H4 (cell line): ENCODE measurements at places on chromosomes 3 and 15.

- DNase-seq = no peak
These were observed 2.7 kb downstream of the FOXP1 start for GRCh38 chr3:71580636-71581456.

DNA sequence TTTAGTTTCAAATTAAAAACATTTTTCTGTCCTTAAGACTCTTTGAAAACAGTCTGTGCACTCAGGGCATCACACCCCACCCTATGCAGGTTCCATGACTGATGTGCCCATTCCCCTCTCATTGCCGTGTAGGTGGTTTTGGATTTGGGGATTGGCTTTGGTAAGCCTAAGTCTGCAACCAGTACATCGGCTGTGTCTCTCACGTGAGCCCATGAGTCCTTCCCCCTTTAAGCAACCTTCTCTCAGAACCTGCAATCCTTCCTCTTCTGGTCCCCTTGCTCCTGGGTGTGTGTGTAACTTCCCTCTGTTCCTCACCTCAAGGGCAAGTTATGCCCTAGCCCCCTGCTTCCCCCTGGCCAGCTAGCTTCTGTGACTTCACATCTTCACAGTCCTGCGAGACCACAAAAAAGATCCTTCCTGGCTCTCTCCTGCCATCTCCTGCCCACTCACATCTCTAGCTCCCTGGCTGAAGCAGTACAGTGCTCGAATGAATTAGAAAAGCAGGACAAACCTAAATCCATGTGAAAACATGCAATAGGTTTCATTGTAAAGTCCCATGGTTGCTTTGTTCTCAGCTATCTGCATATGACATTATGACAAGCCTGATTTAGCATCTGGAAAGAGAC is 126.7 kb downstream of the UACA start:
- DNase-seq = peak; percentile 29

- no peak for DNase-seq
These were observed 145.1 kb downstream of the NFKBIZ start for GRCh38 chr3:101994386-101994785.

DNA sequence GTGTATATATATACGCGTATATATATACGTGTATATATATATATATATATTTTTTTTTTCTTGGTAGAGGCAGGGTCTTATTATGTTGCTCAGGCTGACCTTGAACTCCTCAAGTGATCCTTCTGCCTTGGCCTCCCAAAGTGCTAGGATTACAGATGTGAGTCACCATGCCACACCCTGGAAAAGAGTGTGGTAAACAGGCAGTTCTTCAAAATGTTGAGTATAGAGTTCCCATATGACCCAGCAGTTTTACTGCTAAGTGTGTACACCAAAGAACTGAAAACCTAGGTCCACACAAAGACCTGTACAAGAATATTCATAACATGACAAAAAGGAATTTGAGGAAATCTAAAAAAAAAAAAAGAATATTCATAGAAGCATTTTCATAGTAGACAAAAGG is 71.8 kb upstream of the GCNT3 start:
- peak; percentile 52 for DNase-seq

- DNase-seq = peak; percentile 67
These were observed 164.3 kb upstream of the IL12A start for GRCh38 chr3:159824333-159824732.

GRCh38 chr3:45948311-45948781 is 5.1 kb downstream of the CXCR6 start:
- DNase-seq = peak; percentile 49

DNA sequence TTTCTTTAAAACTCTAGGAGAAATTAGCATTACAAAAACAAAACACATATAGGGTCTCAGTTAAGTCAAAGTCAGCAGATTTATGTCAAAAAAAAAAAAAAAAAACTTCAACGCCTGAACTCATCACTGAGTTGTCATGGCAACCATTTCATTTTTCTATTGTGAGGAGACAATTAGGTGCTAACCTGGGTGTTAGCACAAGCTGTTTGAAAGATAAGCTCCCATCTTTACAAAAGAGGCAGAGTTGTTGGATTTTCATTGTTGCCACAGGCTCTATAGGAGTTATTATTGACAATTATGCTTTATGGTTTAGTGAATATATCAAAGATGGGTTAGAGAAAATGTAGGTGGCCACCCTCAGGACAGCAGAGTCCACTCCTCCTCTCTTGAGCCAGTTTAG is 806.9 kb downstream of the GRM7 start:
- no peak for DNase-seq

DNA sequence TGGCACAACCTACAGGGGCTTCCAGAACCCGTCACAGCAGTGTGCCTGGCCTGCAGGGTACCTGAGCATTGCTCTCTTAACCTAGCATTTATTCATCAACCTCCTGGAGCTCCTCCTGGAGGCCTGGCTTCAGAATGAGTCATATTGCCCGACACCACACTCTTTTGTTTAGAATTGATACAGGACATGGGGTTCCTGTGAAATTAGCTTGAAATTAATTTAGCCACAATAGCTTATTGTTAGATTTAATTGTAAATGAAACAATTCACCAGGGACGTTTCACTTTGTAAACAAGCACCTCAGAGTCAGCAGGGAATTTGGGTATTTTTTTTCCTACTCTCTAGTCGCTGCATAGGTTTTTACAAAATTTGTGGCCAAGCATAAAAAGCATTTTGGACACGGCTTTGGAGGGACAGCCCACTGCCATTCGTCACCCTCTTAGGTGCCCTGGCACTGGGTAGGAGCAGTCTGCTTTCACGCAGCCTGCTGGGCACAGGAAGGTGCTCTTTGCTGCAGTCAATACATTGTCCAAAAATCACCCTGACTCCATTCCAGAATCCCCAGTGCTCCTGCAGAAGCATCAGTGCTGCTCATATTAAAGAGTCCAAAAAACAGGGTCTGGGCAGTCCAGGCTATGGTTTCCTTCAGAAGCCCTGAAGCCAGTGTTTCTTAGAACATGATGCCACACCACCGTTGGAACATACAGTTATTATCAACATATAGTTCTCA is 60.8 kb upstream of the MEF2A start:
- DNase-seq = peak; percentile 50

DNA sequence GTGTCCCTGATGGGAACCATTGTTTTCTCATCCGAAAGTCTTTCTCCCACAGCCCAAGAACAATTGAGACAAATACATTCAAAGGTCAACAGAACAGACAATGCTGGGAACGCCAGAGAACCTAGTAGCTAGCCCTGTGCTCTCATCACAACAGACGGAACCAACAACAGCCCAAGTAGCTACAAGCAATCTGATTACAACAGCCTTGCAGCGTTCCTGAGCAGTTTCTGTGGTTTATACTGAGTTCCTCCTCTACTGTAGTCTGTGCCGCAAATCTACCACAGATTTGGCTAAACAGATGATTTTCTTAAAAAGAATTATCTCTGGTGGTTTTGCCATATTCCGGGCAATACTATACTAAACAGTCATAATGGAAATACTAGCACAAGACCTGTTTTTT is 435.6 kb downstream of the MECOM start:
- DNase-seq = peak; percentile 84

DNA sequence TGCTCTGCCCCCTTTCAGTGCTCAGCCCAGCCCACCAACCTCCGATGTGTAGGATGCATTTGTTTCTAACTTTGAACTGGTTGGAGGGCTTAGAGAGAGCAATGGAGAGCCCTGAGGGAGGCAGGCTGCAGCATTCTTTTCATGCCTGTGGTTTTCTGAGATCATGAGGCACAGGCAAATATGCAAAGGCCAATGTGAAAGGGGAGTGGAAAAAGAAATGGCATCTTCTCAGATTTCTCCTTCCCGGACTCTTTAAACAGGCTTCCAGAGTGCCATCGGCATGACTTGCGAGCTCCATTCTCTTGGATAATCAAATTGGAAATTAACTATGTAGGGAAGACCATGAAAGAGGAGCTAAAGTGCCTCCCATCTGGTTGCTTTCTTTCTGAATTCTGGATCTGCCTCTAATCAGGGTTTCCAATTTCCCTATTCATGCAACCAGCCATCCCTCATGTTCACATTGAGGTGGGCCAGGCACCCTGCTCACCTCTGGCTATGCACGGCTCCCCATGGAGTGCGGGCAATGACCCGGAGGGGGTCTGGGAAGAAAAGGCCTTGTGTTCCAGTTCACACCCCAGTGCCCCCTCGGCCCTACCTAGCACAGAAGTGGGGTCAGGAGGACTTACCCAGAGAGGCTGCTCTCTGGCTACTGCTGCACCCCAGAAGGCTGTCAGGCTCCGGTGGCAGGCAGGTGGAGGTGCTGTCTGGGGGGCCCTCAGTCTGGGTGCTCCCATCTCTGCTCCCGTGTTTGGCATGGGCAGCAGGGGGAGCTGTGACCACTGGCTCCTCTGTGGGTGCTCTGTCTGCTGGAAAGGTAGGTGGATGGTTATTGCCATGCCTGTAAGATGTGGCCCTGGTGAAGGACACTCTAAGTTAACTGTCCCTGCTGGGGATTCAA is 16.1 kb downstream of the AMOTL2 start:
- DNase-seq = peak; percentile 98

GRCh38 chr3:153090973-153091372 is 71.1 kb upstream of the RAP2B start:
- DNase-seq = no peak

DNA sequence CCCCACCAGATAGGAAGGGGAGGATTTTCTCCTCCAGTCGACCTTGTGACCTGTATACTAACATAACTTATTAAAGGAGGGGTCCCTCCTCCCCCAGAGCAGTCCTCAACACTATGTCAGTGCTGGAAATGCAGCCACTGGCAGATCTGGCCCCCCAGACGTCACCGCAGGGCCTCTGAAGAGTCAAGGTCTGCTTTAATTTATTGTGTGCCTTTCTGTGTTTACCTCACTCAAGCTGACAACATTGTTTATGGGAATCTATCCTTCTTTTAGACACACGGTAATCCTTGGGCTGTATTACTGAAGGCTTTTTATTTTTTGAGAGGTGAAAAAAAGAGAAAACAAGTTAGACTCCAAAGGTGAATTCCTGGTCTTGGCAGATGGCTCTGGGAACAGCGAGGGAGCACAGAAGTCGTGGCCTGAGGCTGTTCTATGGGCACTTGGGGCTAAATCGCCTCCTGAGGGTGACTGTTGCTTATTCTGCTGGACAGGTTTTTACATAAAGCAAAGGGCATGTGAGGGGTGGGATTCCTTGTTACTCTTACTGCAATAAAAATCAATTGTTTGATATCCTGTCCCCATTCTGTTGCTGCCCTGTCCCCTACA is 13.5 kb upstream of the NR2C2 start:
- DNase-seq = no peak

DNA sequence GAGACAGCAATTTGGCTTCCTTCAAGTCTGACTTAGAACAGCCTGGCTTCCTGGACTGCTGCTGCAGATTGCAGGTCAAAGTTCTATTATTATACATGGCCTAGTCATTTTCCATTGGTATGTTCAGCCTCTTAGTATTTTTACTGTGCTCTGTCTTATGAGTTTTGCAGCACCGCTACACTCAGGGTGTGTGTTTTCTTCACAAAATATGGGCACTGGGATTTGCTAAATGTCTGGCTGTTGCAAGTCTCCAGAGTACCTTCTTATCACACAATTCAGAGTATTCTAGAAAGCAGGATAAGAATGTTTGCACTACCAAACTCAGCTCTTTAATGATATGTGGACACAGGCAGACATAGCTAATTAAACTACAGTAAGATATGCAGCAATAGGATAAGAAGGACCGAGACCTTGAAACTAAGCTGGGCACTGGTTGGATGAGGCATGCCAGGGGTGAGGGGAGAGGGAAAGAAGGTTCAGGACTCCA is 203.0 kb upstream of the PDZRN3 start:
- no peak for DNase-seq

- DNase-seq = no peak
These were observed at the start of gene ZMYND10 for GRCh38 chr3:50345586-50346234. TSS of gene ZMYND10 (minus strand) at chr3:50345732. CDS start at chr3:50345579, 153 bp downstream.

DNA sequence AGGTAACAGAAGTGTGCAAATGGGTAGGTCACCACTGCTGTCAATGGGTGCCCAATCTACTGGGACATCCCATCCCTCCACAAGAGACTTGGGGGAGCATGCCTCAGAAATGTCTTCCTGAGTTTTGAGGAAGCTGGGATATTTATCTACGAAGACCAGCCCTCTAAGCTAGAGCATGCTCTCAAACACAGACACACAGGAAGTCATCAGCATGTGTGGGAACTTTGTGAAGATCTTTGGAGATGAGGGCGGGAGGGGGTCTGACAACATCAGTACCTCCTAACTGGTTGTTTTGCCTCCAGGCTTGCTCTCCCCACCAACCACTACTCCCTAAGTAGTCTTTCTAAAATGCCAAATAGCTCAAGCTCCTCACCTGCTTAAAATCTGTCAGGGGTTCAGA is 3.5 kb upstream of the MEF2A start:
- DNase-seq = no peak

DNA sequence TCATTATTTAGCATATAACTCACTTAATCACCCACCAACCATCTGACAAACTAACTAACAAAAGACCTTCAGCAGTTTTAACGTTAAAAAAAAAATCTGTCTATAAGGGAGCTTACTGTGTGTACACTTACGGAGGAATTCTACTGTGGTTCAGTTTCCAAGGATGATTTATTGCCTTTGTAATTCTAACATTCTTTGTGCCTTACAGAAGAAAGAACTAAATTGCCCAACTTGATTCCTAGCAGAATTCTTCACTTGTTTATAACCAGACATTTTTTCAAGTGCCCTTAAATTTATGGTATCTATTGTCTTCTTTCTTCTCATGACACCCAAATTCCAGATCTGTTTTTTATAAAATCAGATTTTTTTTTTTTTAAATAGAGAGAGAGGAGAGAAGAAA is 119.7 kb upstream of the IGSF10 start:
- DNase-seq = peak; percentile 85

GRCh38 chr3:98811048-98811447 is 47.9 kb downstream of the ST3GAL6 start:
- no peak for DNase-seq

GRCh38 chr15:80498652-80499051 is 94.5 kb downstream of the ARNT2 start:
- DNase-seq = no peak

- DNase-seq = peak; percentile 10
These were observed 51.2 kb upstream of the ULK4 start for GRCh38 chr3:42012935-42013690.

- no peak for DNase-seq
These were observed 417.7 kb upstream of the CFAP20DC start for GRCh38 chr3:59467476-59467875.

DNA sequence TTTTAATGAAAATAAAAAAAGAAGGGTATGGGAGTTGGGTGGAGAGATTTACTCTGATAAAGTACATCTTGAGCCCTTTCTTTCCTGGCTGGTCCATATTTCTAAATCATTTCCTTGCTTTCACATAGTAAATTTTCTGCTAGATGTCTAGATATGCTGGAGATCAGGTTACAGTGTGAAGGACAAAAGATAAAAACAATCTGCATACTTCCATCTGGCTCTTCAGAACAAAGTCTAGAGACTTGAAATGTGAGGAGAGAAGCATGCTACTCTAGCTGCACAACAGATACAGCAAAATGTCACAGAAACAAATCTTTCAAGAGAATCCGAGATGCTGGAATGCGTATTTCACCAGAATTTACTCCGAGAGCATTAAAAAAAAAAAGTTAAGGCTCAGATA is 42.2 kb downstream of the FOXP1 start:
- no peak for DNase-seq
